ENCODE measurements at places on chromosomes 2 and 18.
A peak's percentile ranks its signal among the peaks of the same experiment; 100 is the strongest.

- peak; percentile 28 for DNase-seq
Measured at GRCh38 chr2:157875641-157876065, 477 bp downstream of the ACVR1 start.

DNA sequence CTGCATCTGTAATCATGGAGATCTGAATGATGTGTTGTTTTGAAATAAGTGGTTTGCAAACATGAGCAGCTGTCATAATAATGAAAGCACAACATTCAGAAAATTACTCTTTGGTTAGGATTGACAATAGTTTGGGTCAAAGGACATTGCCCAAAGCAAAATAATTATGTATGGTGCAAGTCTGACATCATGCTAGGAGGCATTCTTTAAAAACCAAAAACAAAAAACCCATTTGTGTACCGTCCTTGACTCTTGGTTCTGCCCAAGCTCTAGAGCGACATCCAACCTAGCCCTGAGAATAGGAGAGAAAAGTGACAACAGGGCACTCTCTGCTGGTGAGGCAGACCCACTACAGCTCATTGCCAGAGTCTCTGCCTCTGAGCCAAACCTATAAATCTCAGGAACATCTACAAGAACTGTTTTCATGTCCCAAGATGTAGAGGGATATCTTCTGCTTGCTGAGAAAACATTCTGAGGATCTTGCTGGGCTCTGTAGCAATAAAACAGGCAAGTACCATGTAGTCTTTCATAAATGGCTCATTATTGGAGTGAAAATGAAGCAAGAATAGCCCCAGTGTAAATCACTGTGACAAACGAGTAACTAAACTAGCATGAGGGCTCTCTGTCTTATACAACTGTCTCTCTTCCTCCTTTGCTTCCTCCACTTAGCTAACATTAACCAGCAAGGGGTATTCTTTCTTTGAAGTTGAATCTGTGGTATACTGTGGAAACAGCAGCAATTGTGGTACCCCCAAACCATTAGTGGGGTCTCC lies 266.8 kb upstream of the CXCR4 start:
- DNase-seq: no peak

GRCh38 chr2:39733070-39733674 lies 45.9 kb downstream of the THUMPD2 start:
- DNase-seq: no peak

DNA sequence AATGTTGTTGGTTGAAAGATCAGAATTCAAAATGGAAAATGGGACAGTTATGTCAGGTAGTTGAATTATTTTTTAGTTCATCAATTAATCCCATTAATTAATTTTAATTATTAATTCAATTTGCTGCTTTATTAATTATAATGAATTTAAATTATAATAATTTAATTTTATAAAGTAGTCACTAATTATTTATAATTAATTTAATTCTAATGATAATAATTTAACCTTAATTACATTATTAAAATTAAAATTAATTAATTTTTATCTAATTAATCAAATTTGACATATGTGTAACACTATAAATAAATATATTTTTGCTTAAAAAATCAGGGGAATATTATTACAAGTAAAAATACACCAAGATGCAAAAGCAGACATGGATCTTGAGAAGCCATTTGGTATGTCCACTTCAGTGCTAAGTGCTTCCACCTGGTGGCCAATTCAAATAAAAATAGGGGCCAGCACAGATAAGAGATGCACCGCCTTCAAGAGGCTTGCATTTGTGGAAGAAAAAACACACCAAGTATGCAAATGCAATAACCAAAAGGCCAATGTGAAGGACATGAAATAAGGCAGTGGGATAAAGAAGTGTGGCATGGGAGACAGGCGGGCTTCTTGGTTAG lies 73.2 kb downstream of the MBP start:
- DNase-seq: no peak

DNA sequence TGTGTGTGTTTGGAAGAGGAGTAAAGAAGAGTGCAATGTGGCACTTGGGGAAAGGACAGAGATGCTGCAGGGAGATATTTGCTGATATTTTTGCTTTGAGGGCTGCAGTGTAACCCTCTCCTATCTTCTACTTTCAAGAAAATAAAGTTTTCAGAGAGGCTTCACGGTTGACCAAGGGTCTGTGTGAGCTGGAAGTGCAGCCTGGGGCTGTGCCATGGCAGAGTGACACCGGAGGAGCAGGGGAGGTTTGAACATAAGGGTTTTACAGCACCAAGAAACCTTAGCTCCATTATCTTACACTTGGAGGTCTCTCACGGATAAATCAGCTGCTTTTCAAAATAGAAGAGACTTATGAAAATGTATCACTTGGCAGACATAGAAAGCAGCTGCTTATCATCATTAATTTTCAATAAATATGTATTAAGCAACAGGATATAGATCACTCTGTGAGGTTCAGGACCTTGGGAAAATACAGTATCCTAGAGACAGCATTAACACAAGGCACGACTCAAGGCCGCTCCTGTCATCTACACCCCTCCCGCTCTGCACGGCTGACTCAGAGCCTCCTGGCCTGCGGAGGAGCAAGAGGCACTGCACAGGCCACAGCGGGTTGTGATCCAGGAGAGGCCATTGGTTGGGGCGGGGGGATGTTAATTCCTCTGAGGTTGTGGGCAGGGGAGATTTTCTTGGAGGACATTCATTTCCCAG lies 127.8 kb downstream of the COPS8 start:
- DNase-seq: no peak

DNA sequence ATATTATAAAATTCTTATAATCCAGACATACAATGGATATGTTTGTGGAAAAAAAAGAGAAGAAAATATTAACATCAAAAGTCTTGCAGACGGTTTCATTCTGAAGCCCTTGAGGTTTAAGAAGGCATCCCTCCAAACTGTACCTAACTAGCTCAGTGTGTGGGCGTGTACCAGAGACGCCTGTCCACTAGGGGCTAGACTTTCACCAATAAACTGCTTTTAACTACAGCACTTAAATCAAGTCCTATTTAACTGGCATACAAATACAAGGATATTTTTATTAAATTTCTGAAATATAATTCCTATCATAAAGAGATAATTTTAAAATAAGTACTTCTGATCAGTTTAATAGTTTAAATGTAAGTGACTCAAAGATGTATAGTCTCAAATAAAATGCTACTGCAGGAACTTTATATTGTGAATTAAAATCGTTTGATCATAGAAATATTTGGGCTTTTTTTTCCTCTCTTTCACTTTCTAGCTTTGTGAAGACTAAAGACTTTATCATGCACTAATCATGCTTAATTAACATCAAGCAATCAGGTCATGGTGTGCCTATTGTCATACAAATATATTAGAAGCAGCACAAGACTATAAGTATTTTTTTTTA lies 437.7 kb downstream of the SATB2 start:
- no peak for DNase-seq

- DNase-seq: no peak
Measured at GRCh38 chr2:9149726-9150567, 56.7 kb upstream of the ASAP2 start.
